ENCODE measurements at places on chromosomes 12 and 14. TPM values are rescaled to one million over a fixed set of nuclear protein-coding genes. Genes with fewer than 3 reads are reported as not detected.

GRCh38 chr14:34964977-34965764 is 17.6 kb upstream of the SRP54 start:
- DNase-seq: no peak

DNA sequence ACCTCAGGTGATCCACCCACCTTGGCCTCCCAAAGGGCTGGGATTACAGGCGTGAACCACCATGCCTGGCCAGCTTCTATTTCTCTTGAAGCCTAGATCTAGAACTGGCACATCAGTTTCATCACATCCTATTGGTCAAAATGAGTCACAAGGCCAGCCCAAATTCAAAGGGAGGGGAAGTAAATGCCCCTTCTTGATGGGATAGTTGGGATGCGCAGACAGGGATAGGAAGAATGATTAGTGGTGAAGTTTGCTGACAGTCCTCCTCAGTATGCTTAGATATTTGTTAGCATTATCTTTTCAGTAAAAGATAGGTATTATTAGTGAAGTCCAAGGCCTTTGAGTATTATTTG is 33.4 kb downstream of the CRADD start:
- no peak for DNase-seq

DNA sequence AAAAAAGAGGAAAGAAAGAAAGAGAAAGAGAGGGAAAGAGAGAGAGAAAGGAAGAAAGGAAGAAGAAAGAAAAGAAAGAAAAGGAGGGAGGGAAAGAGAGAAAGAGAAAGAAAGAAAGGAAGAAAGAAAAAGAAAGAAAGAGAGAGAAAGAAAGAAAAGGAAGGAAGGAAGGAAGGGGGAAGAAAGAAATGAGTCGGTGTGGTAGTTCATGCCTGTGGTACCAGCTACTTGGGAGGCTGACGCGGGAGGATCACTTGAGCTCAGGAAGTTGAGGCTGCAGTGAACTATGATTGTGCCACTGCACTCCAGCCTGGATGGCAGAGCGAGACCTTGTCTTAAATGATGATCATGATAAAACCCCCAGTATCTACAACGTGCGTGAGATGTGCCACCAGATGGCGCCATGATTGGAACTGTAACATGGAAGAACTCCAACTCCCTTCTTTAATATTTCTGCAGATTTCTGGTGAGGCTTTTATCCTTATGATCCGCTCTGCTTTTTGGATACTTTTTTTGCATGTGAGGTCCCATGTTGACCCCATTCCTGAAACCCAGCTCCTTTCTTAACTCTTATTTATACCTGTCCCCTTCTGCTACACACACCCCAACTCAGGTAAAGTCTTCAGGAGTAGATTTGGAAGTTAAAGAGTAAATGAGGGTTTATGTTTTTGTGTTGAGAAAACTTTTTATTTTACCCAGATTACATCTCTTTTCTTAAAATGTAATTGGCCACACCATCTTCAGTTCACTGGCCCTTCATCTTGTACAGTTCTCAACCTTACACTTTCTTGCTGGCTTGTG is 25.6 kb downstream of the RNASE10 start:
- DNase-seq: peak; percentile 93

- DNase-seq: no peak
These were observed 256.8 kb upstream of the FLRT2 start for GRCh38 chr14:85273099-85273677.

The SSTR1 gene
- total RNA-seq: 0.42 TPM

Data from esophagus muscularis mucosa (tissue), 4 donors.